ENCODE measurements at places on chromosomes 2 and 18. TPM values are rescaled to one million over a fixed set of nuclear protein-coding genes. Genes with fewer than 3 reads are reported as not detected.

The EMILIN1 gene
- 211 TPM for total RNA-seq

The CLEC4F gene
- total RNA-seq: not detected

The PCARE gene
- not detected for total RNA-seq

The RAB27B gene
- 2.3 TPM for total RNA-seq

The CYP27C1 gene
- not detected for total RNA-seq

The BUB1 gene
- total RNA-seq: 0.67 TPM

The BMP10 gene
- not detected for total RNA-seq

The OSR1 gene
- 16.4 TPM for total RNA-seq

The ATP6V1C2 gene
- 0.61 TPM for total RNA-seq

The XDH gene
- 0.35 TPM for total RNA-seq

DNA sequence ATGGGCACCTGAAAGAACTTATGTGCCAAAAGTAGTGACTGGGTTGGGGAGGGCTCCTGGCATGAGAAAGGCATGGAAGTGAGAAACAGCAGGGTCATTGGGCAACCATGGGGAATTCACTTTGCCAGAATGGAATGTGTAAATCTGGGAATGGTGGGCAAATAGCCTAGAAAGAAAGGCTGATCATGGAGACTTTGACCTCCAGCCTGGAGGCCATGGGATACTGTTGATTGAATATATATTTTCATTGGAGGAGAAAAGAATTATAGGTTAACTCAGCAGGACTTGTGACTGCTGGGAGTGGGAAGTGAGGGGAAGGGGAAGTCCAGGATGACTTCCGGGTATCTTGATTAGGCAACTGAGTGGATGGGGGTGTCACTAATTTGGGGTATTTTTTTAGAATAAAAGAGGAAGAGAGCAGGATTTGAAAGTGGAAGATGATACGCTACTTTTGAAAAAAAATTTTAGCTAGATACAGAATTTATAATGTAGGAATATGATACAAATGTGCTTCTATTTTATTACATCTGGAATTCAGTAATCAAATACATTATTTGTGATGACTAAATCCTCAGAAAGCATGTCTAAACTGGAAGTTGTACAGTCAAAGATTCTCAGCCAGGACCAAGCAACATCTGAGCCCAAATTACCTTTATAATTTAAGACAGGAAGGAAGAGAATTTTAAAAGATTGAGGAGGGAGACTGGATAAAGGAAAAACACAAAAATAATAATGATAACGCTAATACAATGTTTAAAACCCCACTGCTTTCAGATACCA, 116.2 kb downstream of the GATA6 start:
- no peak for DNase-seq

DNA sequence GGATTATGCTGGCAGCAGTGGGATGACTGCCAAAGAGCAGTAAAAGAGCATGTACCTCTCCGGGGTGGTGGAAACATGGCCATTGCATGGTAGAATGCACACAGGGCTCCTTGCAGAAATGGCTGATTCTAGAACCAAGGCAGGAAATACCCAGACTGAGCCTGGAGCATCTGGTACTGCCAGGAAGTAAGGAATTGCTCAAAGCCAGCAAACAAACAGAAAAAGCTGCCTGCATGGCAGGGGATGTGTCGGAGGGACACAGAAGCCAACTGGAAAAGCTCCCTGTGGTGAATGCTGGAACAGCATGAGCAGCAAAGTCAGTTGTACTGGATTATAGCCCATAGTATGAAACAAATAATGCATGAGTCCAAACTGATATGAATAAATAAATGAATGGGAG, 78.0 kb upstream of the NFATC1 start:
- no peak for DNase-seq

DNA sequence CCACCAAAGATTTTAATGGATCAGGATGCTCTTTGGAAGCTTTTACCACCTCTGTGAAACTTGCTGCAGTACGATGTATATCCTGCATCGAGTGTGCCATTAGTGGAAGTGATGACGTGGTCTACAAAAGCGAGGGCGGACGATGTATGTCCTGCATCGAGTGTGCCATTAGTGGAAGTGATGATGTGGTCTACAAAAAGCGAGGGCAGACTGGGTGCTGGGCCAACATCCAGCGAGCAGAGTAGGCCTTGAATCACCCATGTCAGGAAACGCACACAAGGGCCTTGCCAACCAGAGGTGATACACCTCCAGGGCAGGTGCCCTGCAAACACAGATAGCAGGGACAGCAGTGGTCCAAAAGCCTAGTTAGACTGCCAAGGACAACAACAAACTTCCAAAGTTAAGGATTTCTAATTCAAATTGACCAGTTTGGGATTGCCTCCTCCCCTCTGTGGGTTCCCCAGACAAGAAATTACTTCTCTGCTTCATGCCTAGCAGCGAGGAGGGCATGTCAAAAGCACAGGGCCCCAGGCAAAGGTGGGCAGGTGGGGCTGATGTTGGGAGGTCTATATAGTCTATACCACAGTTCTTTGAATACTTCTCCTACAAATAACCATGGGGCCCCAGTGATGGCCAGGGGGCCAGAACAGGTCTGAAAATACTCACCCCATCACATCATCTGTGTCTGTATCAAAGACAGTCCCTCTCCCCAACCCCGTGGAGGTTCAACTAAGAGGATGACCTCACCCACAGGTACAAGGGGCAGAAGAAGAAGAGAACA, 70.2 kb downstream of the ADD2 start:
- no peak for DNase-seq

GRCh38 chr2:42254186-42254895, 85.2 kb downstream of the EML4 start:
- DNase-seq: no peak

DNA sequence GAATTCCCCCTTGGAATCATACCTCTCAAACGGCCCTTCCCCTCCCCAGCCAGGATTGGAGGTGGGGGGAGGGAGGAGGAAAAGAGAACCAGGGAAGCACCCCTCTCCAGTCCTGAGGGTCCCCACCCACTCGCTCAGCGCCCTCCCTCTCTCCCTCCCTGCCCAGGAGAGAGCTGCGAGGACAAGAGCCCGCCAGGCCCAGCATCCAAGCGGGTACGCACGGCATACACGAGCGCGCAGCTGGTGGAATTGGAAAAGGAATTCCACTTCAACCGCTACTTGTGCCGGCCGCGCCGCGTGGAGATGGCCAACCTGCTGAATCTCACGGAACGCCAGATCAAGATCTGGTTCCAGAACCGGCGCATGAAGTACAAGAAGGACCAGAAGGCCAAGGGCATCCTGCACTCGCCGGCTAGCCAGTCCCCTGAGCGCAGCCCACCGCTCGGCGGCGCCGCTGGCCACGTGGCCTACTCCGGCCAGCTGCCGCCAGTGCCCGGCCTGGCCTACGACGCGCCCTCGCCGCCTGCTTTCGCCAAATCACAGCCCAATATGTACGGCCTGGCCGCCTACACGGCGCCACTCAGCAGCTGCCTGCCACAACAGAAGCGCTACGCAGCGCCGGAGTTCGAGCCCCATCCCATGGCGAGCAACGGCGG, 14.4 kb downstream of the HOXD3 start:
- no peak for DNase-seq

GRCh38 chr2:163802284-163802683, 66.5 kb upstream of the FIGN start:
- DNase-seq: no peak

DNA sequence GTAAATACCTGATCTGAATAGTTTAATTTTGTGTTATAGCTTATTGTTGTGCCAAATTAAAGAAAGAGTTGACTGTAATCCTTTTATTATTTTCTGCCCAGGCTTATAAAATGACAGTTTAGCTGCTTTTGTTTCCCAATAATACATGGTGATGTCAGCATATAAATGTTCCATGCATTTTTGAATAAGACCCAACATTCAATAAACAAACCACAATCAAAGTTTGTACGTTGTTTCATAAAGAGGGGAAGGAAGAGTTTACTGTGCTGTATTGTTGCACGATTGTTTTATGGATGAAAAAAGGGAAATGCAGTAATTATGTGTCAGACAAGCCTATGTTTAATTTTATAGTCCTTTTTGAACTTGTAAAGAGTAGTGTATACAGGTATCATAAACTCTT, 177.2 kb upstream of the SCN7A start:
- no peak for DNase-seq

DNA sequence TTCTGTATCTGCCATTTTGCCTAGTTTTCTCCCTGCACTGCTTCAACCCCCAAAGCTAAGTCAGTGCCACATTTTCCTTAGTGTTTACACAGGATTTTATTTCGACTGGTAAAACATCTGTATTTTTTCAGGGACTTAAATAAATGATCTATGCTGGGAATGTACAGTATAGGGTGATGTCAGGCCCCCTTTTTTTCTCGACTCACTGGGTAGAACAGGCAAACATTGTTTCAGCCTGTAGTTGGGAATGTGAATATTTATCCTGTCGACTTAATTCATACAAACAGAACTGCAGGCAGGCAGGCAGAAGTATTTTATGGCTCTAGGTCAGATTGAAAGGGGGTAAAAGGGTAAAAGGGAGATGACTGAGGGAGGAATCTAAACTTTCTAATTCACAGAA, 123.5 kb upstream of the ZFP36L2 start:
- no peak for DNase-seq

DNA sequence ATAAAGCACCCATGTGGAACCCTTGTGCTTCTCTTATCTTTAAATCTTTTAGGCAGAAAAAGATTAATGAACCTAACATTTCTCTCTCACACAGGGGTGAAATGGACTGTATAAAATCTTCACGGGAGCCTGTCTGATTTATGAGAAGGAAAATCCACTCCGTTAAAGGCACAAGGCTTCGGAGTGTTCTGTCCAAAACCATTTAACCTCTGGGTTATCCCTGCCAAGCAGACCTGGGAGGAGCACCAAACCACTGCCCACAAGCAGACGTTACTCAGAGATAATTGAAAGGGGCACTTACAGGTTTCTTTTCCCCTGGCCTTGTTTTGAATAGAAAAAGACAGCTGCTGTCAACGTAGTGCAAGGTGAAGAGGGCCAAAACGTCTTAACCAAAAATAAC, 184.4 kb upstream of the DOK6 start:
- no peak for DNase-seq

- DNase-seq: no peak
These were observed 8.9 kb downstream of the GDF7 start for GRCh38 chr2:20675701-20676352.

GRCh38 chr18:22033085-22033484, 136.3 kb upstream of the GATA6 start:
- no peak for DNase-seq

GRCh38 chr2:50408936-50409335, 623.0 kb downstream of the NRXN1 start:
- DNase-seq: no peak

GRCh38 chr2:238369591-238370040, 49.3 kb downstream of the TRAF3IP1 start:
- DNase-seq: no peak

- DNase-seq: no peak
These were observed 692.9 kb downstream of the SLC4A3 start for GRCh38 chr2:220320326-220320725.

DNA sequence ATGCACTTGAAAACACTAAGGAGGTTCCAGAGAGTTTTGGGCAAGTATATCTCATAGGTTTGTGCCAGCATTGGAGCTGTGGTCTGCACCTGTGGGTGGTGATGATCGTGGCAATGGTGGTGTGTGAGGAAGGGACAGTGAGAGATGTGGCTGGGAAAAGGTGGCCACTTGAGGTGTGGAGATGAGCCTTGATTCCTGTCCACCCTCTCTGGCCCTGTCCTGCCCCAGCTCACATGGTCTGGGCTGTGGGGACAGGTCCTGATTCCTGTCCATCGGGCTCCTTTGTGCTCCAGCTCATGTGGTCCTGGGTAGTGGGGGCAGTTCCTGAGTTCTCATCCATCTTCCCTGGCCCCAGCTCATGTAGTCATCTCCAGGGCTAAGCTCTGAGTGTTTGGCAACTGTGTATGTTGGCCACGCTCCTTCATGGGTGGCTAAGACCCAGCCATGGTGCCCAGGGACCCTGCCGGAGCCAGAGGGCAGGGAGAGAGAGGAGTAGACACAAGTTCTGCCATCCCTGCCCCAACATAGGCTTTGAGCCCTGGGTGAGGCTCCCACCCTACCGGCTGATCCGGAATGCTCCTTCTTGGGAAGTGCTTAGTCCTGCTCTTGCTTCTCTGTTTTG, 294.4 kb upstream of the HDAC4 start:
- no peak for DNase-seq

DNA sequence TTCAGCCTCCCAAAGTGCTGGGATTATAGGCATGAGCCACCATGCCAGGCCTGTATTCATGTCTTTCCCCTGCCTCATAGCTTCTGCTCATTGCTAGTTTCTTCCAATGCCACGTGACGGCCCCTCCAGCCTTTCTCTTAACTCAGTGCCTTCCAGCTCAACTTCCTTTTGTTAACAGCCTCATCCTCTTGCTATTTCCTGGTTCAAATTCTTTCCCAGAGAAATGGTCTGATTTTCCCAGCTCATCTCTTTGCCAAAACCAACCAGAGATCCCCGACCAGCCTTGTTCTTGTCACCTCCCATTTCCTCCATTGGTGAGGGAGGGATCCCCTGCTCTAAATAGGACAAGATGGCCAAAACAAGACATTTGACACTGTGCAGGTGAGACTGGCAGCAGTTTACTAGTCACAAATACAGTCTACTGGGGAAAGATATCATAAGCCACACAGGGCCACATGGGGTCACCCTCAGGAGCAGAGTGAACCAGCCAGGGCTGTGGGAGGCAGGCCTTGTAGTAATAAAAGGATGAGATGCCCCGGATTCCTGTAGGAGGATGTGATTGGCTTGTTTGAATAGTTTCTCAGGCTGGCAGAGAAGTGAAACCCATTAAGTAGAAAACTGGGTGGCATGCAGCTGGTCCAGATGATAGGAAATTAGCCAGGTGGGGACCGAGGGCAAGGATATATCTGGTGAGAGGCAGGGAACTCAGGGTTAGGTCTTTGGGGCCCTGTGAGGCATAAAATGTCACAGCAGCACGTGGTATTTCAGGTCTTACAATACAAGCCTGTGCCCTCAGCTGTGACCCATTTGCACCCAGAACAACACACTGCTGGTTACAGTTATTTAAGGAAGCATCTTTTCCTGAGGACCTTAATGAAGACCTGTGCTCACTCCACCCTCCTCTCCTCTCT, 6.4 kb downstream of the CD207 start:
- DNase-seq: no peak

DNA sequence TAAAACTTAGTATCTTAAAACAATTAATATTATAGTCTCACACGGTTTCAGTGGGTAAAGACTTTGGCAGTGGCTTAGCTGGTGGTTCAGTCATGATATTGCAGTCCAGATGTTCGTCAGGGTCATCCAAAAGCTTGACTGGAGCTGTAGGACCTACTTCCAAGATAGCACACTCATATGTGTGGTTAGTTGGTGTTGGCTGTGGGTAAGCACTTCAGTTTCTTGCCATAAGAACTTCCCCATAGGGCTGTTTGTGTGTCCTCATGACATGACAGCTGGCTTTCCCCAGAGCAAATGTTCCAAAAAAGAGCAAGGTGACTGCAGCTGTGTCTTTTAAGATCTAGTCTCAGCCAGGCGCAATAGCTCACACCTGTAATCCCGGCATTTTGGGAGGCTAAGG, 48.5 kb upstream of the EPC2 start:
- no peak for DNase-seq

GRCh38 chr2:219125886-219126270, 34.7 kb downstream of the NHEJ1 start:
- DNase-seq: no peak

DNA sequence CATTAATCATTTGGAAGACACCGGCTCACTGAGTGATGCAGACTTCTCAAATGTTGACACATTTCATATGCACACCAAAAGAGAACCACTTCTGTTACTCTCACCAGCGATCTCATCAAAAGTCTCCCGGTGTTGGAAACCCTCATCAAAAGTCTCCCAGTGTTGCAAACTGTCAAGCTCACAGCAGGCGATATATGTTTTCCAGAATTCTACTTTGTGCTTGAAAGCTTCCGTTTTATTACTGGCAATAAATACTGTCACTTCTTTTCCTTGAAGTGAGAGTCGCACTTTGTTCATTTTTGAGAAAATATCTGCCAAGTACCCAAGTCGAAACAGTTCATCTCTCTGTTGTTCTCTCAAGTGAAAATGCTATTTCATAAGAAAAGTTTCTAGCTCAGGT, 20.5 kb downstream of the MLPH start:
- DNase-seq: no peak

Measured in uterus (tissue), 4 donors.